GM04504 (cell line): ENCODE measurements at places on chromosomes 3 and 15.
A peak's percentile ranks its signal among the peaks of the same experiment; 100 is the strongest.

DNA sequence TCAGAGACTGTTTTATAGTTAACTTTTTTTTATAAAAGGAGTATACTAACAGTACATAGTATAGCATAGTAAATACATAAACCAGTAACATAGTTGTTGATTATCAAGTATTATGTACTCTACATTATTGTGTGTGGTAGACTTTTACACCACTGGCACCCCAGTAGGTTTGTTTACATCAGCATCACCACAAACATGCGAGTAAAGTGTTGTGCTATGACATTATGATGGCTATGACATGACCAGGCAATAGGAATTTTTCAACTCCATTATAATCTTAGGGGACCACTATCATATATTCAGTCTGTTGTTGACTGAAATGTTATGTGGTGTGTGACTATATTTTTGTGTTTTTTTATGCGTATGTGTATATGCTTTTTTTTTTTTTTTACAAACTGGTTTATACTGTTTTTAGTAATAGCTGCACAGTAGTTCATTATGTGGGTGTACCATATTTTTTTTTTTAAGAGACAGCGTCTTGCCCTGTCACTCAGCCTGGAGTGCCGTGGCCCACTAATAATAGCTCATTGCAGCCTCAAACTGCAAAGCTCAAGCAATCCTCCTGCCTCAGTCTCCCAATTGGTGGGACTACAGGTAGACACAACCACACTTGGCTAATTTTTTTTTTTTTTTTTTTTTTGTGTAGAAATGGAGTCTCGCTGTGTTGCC, 1.9 kb downstream of the CAPN7 start:
- no peak for DNase-seq

DNA sequence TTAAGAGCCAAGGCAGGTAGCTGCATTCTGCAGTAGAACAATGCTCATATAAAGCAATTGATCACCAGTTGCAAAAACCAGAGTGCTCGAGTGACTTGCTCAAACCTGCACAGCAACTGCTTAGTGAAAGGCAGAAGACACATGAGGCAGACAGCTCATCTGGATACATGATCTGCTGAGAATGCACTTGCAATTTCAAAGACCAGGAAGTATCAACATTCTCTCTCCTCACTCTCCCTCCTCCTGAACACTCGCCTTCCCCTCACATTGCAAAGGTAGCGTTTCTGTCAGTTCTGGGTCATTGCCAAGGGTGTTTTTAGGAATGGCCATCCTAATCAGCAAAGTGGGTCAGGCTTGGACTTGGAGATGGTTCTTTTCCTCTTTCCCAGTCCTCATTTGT, 61.0 kb downstream of the BFSP2 start:
- no peak for DNase-seq

DNA sequence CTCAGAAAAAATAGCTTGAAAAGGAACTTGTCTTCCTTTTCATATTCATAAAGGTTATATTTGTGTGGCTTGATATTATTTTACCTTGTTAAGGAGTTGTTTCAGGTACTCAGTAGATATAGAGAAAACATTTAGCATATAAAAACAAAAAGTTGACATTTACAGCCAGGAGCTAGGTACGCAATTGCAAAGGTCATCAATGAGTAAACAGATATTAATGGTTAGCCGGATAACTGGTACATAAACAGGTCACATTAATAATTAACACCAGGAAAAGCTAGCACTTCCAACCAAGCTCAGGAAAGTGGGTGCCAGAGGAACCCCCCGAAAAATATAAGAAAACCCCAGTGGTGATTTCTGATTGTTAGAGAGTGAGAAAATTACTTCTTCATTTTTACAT, 146.6 kb upstream of the NR2F2 start:
- no peak for DNase-seq

DNA sequence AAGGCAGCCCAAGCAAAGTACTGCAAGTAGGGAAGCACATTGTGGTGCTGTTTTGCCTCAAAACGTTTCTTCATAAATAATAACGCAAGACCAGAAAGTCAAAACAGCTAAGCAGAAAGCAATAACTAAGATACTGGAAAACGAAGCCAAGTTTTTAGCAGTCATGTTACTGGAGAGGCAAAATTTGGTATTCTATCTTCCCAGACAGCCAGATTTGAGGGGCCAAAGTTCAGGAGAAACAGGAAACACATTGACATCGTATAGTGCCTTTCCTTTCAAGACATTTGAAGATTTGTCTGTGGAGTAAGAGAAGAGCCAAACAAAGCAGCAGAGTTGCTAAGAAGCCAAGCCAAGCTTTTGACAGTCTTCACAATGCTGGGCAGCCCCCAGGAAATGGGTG, 843.6 kb upstream of the NECTIN3 start:
- no peak for DNase-seq

DNA sequence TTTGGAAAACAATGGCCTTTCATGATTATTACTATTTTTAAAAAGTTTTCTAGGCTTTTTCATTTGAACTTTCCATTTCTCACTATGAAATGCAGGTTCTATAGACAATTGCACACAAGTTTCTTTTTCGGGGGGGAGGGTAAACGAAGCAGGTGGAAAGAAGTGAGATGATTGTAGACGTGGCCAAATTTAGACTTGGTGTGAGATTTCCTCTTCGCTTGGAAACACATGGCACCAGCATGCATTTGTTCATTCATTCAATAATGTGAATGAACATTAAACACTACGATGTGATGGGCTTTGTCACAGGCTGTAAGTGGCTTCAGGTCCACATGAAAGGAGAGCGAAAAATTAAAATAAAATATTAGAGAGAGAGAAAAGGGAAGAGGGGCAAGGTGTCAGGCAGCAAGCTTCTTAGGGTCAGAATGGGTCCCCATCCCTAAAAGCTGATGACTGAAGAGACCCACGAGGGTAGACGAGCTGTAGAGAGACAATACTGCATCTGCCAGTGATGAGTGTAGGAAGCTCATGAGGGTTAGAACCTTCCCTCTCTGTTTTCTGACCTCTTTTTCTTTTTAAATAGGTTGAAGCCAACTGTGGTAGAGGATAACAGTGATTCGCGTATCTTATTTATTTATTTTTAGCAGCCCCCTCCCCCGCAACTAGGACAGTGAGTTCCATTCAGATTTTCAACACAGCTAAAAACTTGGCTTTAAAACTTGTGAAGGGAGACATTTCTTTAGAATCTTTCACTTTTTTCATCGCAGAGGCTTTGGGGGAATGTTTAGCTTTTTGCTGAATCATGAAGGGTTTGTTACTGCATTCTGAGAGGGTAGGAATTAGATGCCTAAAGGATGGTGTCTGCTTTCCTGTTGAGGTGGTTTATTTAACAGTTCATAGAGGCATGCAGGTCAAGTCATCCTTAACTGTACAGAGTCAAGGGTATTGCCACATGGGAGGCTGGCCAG, 36.2 kb downstream of the GAP43 start:
- DNase-seq, result no peak

DNA sequence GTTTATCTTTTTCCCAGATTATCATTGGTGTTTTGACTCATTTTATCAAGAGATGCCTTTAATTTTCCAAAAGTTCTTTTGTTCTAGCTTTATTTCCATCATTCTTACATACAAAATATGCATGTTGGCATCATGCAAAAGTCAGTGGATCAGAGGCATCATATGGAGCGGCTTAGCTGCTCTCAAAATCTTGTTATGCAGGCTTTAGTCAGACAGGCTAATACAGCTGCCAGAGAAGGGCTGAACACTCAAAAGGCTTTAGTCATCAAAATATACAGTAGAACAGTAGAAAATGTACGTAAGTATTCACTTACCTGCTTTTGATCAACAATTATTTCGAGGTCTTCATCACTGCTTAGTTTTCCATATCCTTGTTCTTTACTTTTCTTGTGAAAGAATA, 65.5 kb downstream of the PEX5L start:
- DNase-seq, result no peak

- DNase-seq, result no peak
These were observed 529.9 kb upstream of the ROBO1 start for GRCh38 chr3:80297720-80298119.

- no peak for DNase-seq
These were observed 51.2 kb upstream of the ULK4 start for GRCh38 chr3:42012935-42013690.

GRCh38 chr15:34618073-34618472, 34.6 kb upstream of the GOLGA8B start:
- DNase-seq, result no peak

- DNase-seq, result no peak
These were observed 22.5 kb downstream of the C3orf80 start for GRCh38 chr3:160247766-160248165.

DNA sequence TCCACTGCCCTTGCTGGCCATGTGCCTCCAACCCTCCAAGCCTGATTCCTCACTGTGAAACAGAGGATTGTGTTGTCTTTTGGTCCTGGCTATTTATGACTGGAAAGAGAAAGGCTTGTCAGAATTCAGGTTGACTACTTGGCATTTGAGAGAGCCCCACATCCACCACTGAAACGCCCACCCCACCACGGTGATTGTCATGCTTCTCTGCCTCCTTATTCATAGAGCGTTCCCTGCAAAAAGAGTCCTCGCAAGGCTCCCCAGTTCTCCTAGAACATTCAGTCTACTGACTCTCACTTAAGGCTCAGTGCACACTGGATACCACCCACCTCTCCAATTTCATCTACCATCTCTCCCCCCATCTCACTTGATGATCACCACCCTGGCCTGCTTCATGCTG, 162.9 kb upstream of the WNT5A start:
- no peak for DNase-seq

DNA sequence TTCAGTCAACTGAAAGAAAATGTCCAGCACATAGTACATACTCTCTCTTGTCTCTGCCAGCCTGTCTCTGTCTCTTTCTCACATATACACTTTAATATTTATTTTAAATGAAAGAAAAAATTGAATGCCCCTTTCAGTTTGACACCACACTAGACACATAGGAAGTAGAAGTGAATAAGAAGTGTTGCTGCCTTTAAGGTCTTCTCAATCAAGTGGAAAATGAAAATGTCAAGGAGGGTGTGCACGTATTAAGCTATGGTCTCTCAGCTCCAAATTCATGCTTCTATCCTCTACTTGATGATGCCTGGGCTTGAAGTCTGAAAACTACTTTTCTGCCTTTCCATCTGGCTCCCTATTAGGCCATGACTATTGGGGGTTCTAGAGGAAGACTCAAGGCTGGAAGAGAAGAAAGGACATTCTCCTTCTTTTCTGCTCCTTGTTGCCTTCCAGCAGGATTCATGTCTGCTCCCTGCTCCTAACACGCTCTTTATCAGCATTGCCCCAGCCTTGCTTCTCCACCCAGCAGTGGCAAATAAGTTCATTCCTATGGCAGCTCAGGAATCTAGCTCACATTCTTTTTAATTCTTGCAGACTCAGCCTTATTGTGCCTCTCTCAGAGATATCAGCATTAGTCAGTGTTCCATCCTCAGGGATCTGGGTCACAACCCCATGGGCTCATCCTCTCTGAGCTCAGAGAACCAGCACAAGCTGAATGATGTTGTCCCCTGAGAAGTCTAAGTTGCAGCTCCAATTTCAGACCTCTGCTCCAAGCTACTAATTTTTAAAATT, 609.1 kb upstream of the GRM7 start:
- DNase-seq, result no peak

DNA sequence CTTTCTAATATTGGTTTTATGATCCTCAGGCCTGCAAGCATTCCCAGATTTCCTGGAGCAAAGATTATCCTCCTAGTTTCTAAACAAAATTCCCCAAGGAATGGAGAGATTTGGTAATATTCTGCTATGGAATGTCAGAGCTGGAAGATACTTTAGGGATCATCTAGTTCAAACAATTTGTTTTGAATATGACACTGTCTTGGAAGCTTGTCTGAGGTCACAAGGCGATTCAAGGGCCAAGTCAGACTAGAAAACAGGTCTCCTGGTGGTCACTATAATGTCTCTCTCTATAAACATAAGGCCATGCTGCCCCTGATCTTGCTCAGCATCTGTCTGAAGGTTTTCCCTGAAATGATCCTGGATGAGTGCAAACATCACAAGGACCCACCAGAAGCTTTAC, 143.4 kb upstream of the BCL6 start:
- no peak for DNase-seq

DNA sequence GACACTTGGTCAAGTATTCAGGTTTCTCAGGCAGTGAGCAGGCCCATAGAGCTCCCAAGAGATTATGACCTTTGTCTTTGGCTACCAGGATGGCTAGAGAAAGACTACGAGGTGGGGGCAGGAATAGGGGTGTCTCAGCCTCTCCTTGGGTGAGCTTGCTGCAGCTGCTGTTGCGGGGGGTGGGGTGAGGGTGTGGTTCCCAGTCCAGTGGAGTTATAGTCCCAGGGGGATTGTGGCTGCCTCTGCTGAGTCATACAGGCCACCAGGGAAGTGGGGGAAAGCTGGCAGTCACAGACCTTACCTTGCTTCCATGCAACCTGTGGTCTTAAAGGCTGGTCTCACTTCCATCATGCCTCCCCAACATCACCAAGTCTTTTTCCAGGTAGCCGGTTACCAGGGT, 31.7 kb downstream of the ATP2C1 start:
- DNase-seq, result no peak

DNA sequence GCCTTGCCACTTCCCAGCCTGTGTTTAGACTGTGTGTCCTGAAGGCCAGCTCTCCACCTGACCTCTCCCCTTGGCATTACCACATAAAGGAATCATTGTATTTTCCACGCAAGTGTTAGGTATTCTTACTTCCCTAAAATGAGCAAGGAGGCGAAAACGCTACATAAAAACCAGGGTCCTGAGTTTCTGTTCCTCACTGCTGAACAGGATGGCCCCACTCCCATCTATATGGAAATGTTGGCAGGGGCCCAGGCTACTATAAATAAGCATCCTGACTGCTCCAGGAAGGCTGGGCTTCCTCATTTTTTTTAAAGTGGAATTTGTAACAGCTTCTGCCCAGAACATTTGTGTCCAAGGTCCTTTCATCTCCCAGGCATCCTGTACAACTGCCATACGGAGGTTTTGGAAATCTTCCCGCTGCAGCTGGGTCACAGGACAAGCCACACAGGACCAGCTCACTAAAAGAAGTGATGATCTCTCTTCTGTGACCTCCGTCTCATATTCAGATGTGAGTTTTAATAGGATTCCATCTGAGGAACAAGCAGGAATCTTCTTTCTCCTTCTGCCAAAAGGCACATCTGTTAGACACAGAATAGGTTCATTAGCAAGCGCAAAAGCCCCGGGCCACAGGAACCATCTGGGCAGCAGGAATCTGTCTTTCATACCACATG, 56.4 kb upstream of the LIMD1 start:
- no peak for DNase-seq

- peak; percentile 2 for DNase-seq
These were observed at the start of gene ERC2 for GRCh38 chr3:56468184-56469106. TSS of gene ERC2 (minus strand) at chr3:56468467.

DNA sequence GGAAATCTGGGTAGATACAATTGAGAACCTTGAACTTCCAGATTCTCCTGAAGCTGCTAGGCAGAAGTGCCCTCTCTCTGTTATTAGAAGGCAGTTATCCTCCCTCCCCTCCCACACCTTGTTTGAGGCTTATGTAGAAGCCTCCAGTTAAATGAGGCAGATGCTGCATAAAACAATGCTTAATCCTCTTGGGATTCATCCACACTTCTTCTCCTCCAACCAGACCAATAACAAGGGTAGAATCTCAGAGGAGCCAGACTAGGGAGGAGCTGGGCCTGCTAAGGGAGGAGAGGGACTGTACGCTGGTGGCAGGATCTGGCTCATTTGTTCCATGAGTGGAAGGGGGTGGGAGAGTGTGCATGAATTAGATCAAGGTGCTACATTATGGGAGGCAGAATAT, 88.3 kb upstream of the PRR23C start:
- no peak for DNase-seq
